ENCODE measurements at places on chromosomes 3 and 15.
A peak's percentile ranks its signal among the peaks of the same experiment; 100 is the strongest.

DNA sequence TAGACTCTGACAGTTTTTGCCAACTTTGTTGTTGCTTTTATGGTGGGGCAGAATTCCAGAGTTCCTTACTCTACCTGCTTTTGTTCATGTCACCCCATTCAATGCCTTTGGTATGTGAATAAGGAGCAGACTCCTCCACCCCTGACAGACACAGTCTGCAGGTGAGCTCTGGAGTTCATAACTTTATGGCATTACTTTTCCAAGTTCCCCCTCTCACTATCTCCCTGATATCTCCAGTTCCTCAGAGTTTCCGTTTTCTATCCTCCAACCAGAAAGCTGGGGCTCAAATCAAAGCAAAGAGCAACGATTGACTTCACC, 23.1 kb upstream of the MTMR10 start:
- DNase-seq, result no peak

DNA sequence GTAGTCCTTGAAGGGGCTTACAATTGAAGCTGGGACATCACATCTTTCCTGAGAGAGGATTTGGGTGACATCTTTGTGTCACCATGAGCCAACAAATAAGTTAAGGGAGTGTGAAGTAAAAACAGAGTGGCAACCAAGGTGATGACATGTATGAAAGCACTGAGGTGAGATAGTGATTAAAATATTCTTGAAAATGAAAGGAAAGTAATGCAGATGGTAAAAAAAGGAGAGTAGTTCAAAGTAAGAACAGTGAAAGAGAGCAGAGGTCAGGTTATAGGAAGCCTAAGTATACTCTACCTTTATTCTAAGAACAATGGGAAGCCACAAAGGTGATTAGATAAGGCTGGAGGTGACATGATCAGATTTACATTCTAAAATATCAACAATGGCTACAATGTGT, 486.1 kb downstream of the DIPK2A start:
- no peak for DNase-seq

GRCh38 chr3:15498431-15499214, 22.9 kb downstream of the COLQ start:
- DNase-seq, result no peak

GRCh38 chr3:195118671-195119070, 152.3 kb downstream of the XXYLT1 start:
- DNase-seq, result no peak

DNA sequence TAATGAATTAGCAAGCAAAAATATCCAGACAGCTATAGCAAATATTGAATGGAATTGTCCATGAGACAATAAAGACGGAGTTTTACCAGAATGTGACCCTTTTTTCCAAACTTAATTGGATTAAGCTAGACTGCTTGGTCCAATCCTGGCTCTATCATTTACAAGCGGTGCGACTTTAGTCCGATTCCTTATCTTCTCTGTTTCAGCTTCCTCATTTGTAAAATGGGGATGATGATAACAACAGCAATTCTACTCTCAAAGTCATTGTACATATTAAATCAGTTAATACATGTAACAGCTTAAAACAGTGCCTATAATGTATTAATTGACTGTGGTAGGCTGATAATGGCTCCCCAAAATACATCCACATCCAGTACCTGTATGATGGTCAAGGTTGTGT, 62.1 kb upstream of the CRBN start:
- no peak for DNase-seq

- DNase-seq, result no peak
Measured at GRCh38 chr15:63818629-63819028, 15.1 kb downstream of the HERC1 start.

GRCh38 chr3:57065588-57065987, 5.1 kb downstream of the SPATA12 start:
- no peak for DNase-seq

GRCh38 chr3:168583977-168584376, 488.3 kb upstream of the GOLIM4 start:
- DNase-seq, result no peak

- DNase-seq, result no peak
Measured at GRCh38 chr3:138435840-138436239, 1.4 kb downstream of the ESYT3 start.

- no peak for DNase-seq
Measured at GRCh38 chr3:10426346-10427220, 78.8 kb downstream of the ATP2B2 start.

DNA sequence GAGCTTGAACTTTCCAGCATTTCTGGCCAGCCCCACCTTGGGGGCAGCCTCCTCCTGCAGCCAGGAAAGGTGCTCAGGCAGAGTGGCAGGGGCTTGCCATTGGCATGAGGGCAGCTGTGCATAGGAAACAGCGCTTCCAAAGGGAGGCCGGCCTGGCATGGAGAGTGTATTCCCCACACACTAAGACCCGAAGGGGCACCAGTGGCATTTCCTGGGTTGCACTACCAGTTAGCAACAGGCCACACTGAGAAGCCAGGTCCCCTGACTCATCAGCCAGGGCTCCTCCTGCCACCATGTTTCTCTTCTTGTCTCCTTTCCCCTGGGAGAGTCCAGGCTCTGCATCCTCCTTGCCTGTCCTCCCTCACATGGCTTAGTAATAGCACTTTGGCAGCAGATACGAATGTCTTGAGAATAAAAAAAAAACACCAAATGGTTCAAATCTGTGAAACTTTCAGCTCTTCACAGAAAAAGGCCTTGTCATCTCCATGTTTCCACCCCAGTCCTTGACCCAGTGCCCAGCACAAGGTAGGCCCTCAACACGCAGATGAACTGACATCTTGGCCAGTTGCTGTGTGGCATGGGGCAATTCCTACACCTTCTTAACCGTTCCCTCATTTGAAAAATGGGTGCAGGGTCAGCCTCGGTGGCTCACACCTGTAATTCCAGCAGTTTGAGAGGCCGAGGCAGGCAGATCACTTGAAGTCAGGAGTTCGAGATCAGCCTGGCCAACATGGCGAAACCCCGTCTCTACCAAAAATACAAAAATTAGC, 180.4 kb downstream of the SMAD6 start:
- DNase-seq, result no peak

DNA sequence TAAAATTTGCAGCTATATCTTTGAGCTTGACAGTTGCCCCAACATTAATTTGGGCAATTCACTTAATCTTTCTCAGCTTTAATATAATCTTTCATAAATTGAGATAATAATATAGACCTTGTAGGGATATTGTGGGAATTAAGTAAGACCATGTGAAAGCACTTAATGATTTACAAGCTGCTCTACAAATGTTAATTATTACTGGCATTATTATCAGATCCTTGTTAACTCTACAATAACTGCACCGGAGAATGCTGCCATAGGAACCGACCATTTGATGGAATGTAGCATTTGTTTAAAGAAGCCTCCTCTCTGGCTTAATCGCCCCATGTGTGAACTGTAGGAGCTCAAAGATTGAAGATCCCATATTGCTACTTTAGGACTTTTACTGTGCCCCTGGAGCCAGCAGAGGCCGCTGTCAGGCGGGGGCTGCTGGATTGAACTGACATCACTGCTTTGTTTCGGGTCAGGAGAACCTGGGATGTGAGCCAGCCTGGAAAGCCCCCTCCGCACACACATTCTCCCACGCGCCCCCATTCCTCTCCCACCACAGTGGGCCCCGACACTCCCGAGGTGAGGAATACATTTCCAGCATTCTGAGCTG, 154.2 kb upstream of the TNIK start:
- DNase-seq, result no peak

DNA sequence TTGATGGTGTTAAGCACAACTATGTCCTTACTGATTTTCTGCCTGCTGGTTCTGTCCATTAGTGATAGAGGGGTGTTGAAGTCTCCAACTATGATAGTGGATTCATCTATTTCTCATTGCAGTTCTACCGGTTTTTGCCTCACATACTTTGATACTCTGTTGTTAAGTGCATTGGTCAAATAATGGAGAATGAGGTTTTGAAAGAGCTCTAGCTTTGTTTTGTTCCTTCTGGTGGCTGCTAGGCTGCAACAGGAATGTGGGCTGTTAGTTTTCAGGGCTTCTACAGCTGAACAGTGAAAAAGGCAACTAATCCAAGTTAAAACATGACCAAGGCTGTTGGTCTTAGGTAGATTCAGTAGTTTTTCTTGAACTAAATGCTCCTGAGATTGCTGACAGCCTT, 62.6 kb downstream of the BTD start:
- no peak for DNase-seq

GRCh38 chr15:63948971-63949370, 97.3 kb downstream of the DAPK2 start:
- DNase-seq, result no peak

DNA sequence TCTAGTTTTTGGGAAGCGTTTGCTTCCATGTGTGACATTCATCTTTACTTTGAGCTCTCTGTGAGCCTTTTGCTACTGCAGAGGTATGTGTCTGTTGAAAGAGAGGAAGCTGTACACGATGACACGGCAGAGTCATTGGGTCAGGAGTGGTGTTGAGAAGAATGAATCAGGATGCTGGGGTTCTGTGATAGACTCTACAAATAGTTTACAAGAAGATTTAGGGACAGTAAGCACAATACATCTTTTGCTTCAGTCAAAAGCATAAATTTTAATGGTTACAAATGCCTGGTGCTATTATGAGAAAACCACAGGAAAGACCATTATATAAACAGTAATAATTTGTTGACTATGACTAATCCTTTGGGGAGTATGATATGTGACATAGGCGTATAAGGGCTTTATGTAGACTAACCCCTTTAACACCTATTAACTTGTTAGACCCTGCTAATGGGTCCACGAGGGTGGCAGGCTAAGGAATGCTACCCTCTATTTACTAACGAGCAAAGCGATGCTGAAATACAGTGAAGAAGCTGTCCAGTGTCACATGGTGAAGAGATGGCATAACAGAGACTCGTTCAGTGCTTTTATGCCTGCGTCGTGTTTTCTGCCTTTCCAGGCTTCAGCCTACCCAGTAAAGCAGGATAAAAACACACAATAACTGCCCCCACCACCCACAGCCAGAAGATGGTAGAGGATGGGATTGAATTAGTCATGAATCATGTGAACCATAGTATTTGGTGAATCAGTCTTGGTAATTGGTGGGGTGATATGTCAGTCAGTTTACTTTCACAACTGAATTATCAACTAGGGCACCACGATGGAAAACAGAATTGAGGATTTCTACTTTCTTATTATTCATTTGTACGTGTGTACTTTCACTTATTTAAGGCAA, 118.8 kb downstream of the LPP start:
- DNase-seq, result no peak

- DNase-seq, result no peak
Measured at GRCh38 chr3:32733631-32734229, 48.7 kb downstream of the CNOT10 start.

GRCh38 chr3:111521891-111522290, 20.1 kb upstream of the CD96 start:
- no peak for DNase-seq

- DNase-seq, result no peak
Measured at GRCh38 chr15:89455535-89455934, 40.8 kb downstream of the RHCG start.

DNA sequence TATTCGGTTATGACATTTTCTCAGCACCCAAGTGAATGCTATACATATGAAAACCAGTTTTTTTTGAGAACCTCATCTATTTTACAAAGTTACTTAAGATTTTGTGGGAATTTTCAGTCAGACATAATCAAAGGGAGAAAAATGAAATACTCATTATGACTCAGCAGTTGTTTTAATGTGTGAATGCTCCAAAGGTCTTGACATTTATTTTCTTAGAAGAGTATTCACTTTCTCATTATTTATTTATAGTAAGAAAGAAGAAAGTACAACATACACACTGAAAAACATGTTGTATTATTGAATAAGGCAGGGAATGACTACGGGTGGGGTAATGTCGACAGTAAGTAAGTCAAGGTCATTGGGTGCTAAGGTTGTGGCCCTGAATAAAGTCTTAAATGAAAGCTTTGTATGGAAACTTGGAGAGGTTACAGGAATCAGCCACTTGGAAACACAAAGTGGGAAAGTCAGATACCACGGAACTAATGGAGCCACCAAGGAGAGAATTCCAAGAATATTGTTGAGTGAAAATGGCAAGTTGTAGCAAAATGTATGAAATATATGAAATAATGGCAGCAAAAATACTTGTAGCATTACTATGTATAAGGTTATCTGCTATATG, 844.5 kb downstream of the TBL1XR1 start:
- no peak for DNase-seq

- DNase-seq, result peak; percentile 55
Measured at GRCh38 chr3:188788621-188789081, 383.1 kb upstream of the TPRG1 start.

GRCh38 chr3:10707400-10708215, 108.4 kb upstream of the SLC6A11 start:
- no peak for DNase-seq

- DNase-seq, result no peak
Measured at GRCh38 chr3:11240496-11240895, 31.7 kb upstream of the ATG7 start.

DNA sequence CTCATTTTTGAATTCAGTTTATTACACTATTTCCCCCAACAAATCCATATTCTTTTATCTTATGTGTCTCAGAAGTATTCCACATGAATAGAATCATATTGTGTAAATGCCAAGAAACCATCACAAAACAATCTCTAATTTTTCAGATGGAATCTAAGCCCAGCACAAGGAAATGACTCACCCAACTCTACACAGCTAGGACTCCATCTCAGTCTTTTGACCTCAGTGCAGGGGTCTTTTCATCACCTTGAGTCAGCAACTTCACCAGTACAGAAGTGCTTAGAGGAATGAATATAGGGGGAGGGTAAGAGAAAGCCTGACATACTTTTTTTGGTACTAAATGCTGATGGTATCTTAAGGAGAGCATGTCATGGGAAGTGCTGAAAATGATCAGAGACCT, 169.3 kb upstream of the LRRN1 start:
- DNase-seq, result no peak

DNA sequence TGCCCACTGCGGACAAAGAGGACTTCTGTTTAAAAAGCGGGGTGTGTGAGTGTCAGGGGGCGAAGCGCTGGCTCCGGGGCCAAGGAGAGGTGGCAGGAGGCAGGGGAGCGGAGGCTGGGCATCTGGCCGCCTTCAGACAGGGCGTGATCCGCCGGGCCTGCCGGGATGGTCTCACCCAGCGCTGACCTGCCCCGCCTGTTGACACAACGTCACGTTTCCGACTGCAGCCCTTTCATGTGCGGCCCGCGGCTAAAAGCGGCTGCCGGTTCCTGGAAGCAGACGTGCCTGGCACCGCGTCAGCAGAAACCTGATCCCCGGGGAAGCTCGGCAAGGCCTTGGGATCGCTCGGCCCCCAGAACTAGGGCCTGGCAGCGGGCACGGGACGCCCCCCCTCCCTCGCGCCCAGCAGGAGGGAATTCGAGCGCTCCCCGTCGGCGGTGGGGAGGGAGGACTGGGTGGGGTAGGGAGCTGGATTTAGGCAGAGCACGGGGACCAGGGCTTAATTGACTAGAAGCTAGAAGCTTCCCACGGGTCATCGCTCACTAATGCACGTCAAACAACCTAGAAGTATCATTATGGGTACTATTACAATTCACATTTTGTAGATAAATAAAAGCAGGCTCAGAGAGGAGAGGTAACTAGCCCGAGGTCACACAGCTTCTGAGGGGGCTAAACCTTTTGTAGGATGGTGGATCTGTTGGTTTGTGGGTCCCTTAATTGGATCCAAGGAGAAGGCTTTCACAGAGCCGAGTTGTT, 7.7 kb downstream of the BHLHE40 start:
- peak; percentile 57 for DNase-seq

All from activated T-helper 9 cell treated with anti-CD3 and anti-CD28 coated beads, Interleukin-2, amount 50 U/mL, for 16 hours (primary cell).